ENCODE measurements at places on chromosomes 5 and 9. TPM values are rescaled to one million over a fixed set of nuclear protein-coding genes. Genes with fewer than 3 reads are reported as not detected.
A peak's percentile ranks its signal among the peaks of the same experiment; 100 is the strongest.

The ERCC8 gene
- 11.8 TPM for total RNA-seq

The NKD2 gene
- 0.48 TPM for total RNA-seq

The NDUFS6 gene
- 37.6 TPM for total RNA-seq

The GABRA6 gene
- not detected for total RNA-seq

DNA sequence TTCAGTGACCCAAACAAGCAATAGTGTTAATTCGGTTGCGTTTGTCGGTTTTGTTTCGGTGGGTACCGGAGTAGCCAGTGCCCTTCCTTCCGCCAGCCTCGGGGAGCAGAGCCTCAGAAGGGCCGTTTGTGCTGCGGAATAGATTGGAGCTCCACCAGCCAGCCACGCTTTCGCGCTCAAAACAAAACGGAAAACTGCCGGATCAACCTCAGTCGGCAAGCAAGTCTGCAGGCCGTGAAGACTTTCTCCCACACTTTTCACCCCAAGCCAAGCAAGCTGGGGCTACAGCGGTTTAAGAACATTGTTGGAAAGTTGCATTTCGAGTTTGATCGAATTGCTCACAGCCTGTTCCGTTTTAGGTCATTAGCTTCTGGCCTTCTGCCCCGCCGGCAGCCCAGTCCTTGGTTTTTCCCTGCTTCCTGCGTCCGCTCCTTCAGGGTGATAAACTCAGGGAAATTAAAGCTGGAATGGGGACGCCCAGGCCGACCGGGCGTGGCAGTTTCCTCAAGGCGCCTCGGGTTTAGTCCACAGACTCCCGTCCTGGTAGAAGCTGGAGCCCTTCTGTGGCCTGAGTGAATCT lies 803 bp upstream of the CCNO start:
- peaks cover 62% of the 10 kb centered on the region for H3K27me3 ChIP-seq
- no peak for DNase-seq
- peaks cover 31% of the 10 kb centered on the region for H3K4me1 ChIP-seq
- H3K27ac ChIP-seq, result no peak overlapping the region

DNA sequence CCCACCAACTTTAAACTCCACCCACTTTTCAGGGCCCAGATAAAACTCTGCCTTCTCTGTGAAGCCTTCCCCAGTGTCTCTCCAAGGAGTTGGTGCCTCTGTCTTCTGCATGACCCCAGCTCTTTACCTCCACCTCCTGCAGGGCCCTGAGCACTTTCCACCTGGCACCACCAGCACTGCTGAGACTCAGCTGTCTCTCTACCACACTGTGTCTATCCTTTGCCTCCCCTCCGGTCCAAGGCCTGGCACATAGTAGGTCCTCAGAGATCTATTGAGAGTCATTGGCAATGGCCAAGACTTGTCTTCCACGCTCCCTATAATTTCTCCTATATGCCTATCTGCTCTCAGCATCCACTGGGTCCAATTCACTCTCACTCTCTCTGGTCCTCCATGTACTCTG lies 12.9 kb upstream of the GABBR2 start:
- H3K27me3 ChIP-seq, result peaks cover 23% of the 10 kb centered on the region
- H3K27ac ChIP-seq, result no peak overlapping the region
- H3K4me1 ChIP-seq, result no peaks in the 10 kb centered on the region
- no peaks in the 10 kb centered on the region for H3K36me3 ChIP-seq
- no peak overlapping the region for H3K4me3 ChIP-seq

GRCh38 chr9:94603259-94604160 lies 9.9 kb upstream of the FBP2 start:
- peaks cover 20% of the 10 kb centered on the region for H3K27me3 ChIP-seq
- no peaks in the 10 kb centered on the region for H3K36me3 ChIP-seq
- H3K4me3 ChIP-seq, result no peak overlapping the region
- peak; percentile 49 for DNase-seq
- no peaks in the 10 kb centered on the region for H3K4me1 ChIP-seq

DNA sequence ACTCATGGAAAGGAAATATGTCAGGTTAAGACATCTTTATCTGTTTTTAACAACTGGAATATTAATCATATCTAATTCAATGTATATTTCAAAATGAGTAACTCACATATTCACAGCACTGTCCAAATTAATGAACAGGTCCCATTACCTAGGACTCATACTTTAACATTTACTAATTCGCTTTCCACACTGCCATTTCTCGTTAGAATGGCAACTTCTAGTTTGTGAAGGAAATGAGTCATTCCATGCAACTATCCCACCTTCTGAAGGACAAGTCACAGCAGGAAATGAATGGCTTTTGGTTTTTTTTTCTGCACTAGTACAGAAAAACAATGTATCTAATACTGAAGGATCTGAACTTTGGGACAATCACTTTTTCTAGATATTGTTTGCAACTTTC lies 24.6 kb upstream of the IFNK start:
- peaks cover 3% of the 10 kb centered on the region for H3K4me1 ChIP-seq
- DNase-seq, result peak; percentile 23
- H3K27me3 ChIP-seq, result no peaks in the 10 kb centered on the region
- H3K36me3 ChIP-seq, result no peaks in the 10 kb centered on the region
- no peak overlapping the region for H3K27ac ChIP-seq

- H3K4me1 ChIP-seq, result peaks cover 70% of the 10 kb centered on the region
- H3K4me3 ChIP-seq, result peak overlapping the region; percentile 4
- H3K27ac ChIP-seq, result peak overlapping the region; percentile 92
- H3K36me3 ChIP-seq, result no peaks in the 10 kb centered on the region
- no peaks in the 10 kb centered on the region for H3K27me3 ChIP-seq
- DNase-seq, result peak; percentile 62
Observed at GRCh38 chr5:78591972-78592700, 56.4 kb downstream of the LHFPL2 start.

- no peak overlapping the region for H3K4me3 ChIP-seq
- DNase-seq, result peak; percentile 91
- peak overlapping the region; percentile 65 for H3K27ac ChIP-seq
- H3K36me3 ChIP-seq, result no peaks in the 10 kb centered on the region
- H3K27me3 ChIP-seq, result no peaks in the 10 kb centered on the region
Observed at GRCh38 chr5:72387985-72388384, 67.8 kb downstream of the PTCD2 start.

DNA sequence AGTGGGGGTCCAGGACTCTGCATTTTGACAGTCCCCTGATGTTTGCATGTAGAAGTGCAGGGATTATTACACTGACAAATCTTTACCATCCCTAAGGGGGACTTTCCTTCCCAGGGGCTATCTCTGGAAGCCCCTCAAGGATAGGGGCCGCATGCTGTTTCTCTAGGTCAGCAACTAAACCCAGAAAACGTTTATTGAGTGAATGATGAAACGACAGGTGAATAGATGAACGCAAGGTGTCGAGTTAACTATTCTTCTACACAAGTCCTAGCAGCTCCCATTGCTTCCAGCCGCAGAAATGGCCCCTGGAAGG lies 281 bp upstream of the HSD17B4 start:
- H3K27ac ChIP-seq, result no peak overlapping the region
- H3K4me1 ChIP-seq, result no peaks in the 10 kb centered on the region
- H3K36me3 ChIP-seq, result peaks cover 2% of the 10 kb centered on the region
- H3K27me3 ChIP-seq, result no peaks in the 10 kb centered on the region
